ENCODE measurements at places on chromosomes 2 and 18.

- no peak for DNase-seq
Measured at GRCh38 chr2:52135235-52135634, 1103.3 kb upstream of the NRXN1 start.

DNA sequence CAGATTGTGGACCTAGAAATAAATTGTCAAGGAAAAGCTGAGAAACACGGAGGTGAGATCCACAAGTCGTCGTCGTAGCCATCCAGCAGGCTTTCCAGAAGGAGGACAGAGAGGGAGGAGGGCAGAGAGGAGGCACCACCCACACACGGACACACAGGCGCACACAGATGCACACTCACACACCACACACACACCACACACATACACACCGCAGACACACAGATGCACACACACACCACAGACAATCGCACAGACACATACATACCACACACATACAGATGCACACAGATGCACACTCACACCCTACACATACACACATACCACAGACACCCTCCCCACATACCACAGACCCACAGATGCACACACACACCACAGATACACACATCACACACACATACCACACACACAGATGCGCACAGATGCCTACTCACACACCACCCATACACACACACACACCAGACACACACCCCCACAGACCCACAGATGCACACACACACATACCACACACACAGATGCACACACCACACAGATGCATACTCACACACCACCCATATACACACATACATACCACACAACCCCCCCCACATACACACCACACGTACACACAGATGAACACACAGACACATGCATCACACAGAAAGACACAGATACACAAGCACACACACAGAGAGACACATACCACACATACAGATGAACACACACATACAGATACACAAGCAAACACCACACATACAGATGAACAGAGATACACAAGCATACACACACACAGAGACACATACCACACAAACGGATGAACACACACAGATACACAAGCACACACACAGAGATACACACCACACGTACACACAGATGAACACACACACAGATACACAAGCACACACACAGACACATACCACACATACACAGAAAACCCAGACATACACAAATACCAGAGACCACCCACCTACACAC is 12.7 kb upstream of the BOK start:
- peak; percentile 5 for DNase-seq

GRCh38 chr18:36012891-36013290 is 40.4 kb downstream of the RMP24 start:
- DNase-seq, result no peak

- DNase-seq, result no peak
Measured at GRCh38 chr2:167122389-167122788, 234.1 kb downstream of the XIRP2 start.

DNA sequence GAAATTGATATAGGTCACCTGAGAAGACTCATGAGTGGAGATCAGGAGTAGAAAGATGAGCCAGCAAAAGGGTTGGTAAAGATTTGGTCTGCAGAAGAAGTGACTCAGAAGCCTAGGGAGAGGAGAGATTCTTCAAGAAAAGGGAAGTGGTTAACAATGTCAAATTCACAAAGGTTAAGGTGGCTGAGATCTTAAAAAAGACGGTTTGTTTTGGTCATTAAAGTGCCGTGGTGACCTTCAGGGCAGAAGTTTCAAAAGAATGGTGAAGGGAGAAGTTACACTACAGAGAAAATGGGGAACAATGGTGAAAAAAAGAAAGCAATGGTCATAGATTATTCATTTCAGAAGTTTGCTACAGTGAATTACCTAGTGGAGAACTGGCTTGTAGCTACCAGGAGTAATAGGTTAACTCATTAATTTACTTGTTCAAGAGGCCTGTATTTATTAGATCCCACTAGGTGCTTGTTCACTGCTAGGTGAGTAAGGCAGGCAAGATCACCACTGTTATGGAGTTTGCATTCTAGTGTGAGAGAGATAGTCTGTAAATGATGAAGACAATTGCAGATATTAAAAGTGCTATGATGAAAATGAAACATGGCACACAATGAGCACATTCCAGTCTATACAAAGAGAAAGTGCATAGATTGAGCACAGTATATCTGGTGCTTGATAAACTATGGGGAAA is 43.0 kb downstream of the FBXO48 start:
- no peak for DNase-seq

GRCh38 chr2:85240055-85240454 is 87.7 kb downstream of the TGOLN2 start:
- no peak for DNase-seq

- no peak for DNase-seq
Measured at GRCh38 chr2:159497847-159498246, 118.5 kb downstream of the BAZ2B start.
